ENCODE measurements at places on chromosomes 4 and X.
A peak's percentile ranks its signal among the peaks of the same experiment; 100 is the strongest.

DNA sequence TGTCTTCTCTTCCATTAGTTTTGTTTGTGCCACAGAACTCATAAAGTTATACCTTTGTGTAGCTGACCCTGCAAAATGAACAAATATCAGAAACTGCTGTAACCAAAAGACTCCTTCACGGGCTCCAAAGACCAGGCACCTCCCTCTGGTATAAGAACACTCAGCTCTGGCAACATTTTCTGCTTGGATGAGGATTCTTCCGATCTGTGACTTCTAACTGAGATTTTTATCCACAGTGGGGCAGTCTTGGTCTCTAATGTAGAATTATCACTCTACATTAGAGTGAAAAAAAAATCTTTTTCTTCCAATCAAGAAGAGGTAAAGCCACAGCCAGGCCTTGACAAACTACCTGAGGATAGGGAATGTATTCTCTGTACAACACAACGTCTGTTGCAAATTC is 38.5 kb upstream of the PRSS48 start:
- DNase-seq: no peak

DNA sequence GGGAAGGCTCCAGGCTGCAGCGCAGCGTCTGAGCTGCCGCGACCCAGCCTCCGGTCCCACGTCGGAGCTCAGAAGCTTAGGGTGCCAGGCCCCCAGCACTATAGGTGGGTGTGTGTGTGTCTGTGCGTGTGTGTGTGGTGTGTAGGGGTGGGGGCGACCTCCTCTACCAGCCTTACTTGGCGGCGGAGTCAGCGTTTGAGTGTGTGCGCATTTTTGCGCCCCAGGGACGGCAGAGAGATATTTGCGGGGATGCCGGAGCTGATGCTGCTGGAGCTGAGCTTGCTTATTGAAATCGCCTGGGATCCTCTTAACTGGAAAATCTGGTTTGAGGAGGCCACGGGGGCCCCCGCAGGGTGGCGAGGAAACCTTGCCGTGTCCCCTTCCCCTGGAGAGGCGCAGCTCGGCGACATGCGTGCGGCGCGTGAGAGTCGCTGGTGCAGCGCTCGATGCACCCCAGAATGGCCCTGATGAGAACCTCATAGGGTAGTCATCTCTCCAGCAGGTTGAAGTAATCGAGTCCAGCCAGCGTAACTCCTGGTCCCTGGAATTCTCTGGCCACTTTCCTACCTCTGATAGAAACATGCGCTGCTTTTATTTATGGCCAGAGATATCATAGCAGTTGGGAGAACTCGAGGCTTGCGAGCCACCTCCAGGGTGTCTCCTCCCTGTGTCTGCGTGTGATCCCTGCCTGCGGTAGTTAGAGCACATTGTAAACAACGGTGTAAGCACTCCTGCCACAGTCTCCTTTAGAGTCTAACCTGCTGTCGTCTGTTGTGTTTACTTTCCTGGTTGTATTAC is 2.7 kb downstream of the ADGRL3 start:
- peak; percentile 42 for DNase-seq

GRCh38 chrX:136666088-136666487 is 18.1 kb downstream of the CD40LG start:
- DNase-seq: no peak

GRCh38 chrX:65723706-65724105 is 56.3 kb downstream of the MSN start:
- no peak for DNase-seq

GRCh38 chrX:75086731-75087195 is 69.3 kb downstream of the ABCB7 start:
- no peak for DNase-seq

DNA sequence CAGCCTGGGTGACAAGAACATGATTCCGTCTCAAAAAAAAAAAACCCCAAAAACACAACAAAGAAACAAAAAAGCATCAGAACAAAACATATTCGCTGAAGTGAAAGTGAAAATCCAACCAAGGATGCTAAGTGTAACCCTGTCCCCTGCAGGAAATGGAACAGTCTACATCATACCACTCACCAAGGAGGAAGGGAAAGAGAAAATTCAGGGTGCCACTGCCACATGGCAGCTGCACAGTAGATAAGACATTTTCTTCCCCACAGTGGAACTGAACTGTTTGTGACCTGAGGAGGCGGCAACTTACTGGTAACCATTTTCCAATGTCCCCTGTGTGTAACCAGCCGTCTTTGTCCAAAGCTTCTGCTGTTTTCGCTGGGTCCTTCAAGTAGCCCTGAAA is 28.2 kb upstream of the CENPU start:
- DNase-seq: no peak

GRCh38 chr4:133186845-133187244 is 37.8 kb downstream of the PCDH10 start:
- no peak for DNase-seq

DNA sequence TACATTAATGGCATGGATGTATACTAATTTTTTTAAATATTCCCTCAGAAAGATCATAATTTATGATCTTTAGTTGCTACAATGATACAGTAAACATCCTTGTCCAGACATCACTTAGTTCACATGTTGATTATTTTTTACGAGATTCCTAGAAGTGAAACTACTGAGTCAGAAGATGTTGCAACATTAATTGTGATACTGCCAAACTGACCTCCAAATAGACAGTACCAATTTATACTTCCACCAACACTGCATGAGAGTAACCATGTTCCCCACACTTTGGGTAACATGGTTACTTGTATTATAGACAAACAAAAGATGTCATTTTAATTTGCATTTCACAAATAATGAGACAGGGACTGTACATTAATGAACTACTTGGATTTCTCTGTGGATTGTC is 19.6 kb downstream of the RCHY1 start:
- DNase-seq: no peak

DNA sequence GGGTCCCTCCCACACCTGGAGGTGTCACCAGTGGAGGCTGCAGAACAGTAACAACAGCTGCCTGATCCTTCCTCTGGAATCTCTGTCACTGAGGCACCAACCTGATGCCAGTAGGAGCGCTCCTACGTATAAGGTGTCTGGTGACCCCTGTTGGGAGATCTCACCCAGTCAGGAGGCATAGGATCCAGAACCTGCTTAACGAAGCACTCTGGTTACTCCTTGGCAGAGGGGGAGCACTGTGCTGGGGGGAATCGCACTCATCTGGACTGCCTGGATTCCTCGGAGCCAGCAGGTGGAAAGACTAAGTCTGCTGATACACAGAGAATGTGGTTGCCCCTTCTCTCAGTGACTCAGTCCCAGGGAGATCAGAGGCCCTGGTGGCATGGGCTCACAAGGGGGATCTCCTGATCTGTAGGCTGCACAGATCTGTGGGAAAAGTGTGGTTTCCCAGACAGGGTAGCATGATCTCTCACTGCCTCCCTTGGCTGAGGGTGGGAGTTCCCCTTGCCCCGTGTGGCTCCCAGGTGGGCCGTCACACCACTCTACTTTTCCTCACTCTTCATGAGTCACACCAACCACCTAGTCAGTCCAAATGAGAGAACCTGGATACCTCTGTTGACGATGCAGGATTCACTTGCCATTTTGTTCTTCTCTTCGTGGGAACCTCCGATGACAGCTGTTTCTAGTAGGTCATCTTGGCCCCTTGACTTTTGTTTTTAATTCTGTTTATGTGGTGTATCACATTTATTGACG is 305.9 kb downstream of the IDS start:
- DNase-seq: no peak

- DNase-seq: no peak
These were observed 13.8 kb downstream of the TLR10 start for GRCh38 chr4:38768968-38769394.

DNA sequence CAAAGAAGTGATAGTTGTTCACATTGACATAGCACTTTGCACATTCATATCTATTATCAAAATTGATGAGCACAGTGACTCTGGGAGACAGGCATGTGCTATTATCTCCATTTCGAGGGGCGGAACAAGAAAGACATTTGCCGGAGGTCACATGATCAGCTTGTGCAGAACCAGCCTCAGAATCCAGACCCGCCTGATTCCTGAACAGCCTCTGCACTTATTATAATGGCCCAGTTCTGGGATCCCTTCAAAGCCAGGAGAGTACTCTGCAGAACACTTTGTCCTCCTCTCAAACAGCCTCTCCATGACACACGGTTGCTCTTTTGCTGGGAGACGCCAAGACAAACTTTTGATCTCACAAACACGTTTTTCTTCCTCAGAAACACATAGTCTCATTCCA is 48.4 kb downstream of the RWDD4 start:
- no peak for DNase-seq

DNA sequence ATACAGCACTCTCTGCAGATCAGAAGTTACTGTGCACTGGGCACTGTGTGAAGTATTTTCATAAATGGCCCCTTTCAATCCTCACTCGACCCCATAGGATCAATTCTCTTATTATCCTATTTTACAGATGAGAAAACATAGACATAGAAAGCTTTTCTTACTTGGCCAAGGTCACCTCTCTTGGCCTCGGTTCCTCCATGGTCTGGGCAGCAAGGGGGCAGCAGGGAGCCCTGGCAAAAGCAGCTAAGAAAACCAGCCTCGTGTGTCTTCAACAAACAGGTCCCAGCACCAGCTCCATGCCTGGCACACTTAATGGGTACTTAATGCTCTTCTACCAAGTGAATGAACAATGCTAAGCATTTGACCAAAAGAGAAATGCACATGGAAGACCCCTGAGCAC is 34.4 kb downstream of the BST1 start:
- no peak for DNase-seq

- no peak for DNase-seq
These were observed 215.6 kb upstream of the PPARGC1A start for GRCh38 chr4:24105327-24106038.

DNA sequence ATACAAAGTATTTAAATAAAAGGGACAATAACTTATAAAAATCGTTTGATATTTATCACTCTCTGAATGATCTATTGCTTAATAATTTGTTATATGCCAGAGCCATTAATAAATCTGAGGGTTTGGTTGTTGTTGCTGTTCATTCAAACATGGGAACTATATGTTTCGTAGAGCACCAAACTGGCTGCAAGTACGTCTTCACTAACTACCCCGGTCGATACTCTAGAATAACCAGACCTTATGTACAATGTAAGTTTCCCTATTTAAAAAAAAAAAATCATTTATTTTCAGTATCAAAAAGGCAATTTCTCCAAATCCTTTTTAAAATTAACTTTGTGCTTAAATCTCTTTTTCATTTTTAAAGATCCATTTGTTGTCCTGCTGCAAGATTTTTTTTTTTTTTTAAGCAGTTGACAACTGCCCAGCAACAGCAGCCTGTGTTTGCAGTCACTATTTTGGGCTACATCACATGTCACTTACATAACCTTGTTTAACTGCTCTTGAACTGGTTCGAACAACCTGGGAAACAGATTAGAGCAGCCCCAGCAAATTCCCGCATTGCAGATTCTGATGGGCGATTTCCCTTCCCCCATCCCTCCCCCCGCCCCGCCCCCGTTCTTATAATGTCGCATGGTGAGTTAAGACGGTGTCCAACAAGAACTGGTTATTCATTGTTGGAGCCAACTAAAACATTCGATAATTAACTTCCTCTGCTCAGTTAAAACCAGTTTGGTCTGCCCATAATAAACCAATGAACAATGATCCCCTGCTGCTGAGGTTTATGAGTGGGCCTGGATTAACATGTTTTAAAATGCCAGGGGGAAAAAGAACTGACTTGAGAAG is 238.9 kb downstream of the NR3C2 start:
- no peak for DNase-seq

- no peak for DNase-seq
These were observed 106.4 kb upstream of the NWD2 start for GRCh38 chr4:37138019-37138653.

DNA sequence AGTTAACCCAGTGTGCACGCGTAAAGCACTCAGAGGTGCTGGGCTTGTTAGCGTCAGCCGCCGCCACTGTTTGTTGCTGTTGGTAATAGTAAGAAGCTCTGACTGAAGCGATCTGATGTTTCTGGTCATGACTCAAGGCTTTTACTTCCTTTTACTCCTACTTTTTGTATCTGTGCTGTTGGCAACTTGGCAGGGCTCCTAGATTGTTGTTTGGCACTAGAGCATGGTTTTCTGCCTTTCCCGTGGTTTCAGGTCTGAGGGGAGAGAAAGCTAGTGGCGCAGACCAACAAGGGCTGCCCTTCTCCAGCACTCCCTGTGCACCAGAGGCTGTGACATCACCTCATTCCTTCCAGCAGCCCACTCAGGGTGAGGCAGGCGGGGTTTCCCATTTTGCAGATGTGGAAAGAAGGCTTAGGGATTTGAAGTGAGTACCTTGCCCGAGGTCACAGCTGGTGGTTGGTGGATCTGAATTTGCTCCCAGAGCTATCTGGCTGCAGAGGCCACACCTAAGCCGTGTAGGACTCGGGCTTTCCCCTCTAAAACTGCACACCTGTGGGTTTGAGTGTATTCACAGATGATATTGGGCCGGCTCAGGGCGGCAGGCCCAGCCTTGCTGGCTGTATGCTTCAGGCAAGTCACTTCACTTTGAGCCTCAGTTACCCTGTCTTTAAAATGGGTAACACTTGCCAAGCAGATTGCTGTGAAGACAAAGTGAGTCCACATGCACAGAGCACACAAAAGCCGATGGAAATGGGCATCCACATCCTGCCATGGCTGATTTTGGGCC is 51.2 kb upstream of the TADA2B start:
- no peak for DNase-seq

GRCh38 chrX:130144509-130144908 is 21.1 kb downstream of the AIFM1 start:
- DNase-seq: no peak

- no peak for DNase-seq
These were observed 93.0 kb upstream of the LDB2 start for GRCh38 chr4:16991450-16991849.

DNA sequence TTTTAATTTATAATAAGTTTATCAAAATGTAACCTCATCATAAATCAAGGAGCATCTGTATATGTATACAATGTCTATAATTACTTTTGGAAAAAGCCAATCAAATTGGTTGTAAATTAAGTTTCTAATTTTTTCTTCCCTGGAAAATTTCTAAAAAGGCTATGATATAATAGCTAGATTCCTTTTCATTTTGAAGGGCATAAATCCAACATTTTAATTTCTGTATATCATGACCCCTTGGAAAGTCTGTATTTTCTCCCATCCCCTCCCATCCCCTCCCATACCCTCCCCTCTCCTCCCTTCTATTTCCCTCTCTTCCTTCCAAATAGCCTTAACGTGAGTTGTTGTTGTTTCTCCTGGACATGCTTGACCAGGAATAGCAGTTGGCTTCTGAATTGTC is 247.1 kb upstream of the FSTL5 start:
- no peak for DNase-seq

DNA sequence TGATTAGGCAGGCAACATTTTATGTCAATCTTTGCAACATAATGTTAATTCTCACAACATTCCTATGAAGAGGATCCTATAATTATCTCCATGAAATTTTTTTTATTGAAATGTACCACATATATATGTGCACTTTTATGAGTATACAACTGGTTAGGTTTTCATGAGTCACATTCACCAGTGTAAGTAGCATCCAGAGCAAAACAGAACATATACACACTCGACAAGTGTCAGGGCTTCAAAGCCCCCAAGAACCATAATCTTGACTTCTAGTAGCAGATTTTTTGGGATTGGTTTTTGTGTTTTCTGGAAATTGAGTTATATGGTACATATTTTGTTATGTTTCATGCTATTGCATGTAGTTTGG is 62.4 kb downstream of the ARHGAP10 start:
- no peak for DNase-seq

- no peak for DNase-seq
These were observed 24.9 kb upstream of the CXXC4 start for GRCh38 chr4:104519588-104519987.

- DNase-seq: no peak
These were observed 6.9 kb downstream of the SH3TC1 start for GRCh38 chr4:8205749-8206611.

- DNase-seq: no peak
These were observed 41.6 kb downstream of the ARHGAP10 start for GRCh38 chr4:147773261-147774184.

GRCh38 chrX:138771047-138771446 is 59.5 kb upstream of the FGF13 start:
- no peak for DNase-seq

Measured in nephron progenitor cell (in vitro differentiated cells).